H9 (cell line): ENCODE measurements at places on chromosomes 16 and 17. TPM values are rescaled to one million over a fixed set of nuclear protein-coding genes. Genes with fewer than 3 reads are reported as not detected.

DNA sequence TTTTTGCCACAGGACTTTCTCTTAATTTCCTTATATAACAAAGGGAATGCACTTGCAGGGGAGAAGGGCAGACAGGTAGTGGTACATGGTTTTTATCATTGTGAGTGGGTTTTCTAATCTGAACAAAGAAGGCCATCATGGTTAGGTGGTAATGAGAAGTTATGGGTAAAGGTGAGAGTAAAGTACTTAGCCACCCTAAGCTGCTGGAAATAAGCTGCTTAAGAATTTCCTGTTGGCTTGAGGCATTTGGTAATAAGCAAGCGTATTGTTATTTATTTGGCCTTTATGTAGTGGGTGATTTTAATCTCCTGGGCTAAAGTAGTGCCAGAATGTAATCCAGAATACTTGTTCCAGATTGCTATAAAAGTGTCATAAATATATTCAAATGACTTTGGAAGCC lies 27.1 kb downstream of the TAC4 start:
- no peak for DNase-seq

DNA sequence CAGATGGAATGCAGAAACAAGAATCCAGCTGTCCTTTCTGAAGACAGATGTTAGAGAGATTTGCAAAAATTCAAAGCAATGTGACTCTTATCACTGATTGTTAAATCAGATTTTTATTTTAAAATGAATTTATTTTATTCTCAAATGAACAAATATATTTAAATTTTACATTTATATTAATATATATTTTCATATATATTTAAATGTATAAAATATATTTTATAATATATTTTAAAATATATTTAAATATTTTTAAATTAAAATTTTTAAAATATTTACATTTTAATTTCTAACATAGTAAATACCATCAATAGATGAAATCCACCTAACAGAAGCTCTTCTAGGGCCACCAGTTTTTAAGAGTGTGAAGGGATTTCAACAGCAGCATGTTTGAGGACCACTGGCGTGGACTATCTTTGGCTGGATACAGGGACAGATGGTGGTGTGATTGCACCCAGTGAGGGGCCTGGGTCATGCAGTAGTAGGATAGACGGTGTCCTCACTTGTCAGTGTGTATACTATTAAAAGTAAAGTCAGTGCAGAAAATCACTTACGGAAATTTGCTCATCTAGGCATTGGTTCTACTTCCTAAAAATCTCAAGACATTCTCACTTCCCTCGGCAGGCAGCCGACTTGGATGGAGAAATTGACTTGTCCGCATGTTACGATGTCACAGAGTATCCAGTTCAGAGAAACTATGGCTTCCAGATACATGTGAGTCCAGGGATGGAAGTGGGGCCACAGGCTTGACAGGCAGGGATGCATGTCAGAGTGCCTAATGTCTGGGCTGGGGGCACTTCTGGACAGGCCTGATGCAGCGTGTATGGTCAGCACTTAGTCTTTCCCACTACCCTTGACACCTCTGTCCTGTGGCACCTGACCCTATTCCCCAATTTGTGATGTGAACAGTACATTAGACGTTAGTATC lies 56.3 kb downstream of the PLD6 start:
- DNase-seq: no peak

DNA sequence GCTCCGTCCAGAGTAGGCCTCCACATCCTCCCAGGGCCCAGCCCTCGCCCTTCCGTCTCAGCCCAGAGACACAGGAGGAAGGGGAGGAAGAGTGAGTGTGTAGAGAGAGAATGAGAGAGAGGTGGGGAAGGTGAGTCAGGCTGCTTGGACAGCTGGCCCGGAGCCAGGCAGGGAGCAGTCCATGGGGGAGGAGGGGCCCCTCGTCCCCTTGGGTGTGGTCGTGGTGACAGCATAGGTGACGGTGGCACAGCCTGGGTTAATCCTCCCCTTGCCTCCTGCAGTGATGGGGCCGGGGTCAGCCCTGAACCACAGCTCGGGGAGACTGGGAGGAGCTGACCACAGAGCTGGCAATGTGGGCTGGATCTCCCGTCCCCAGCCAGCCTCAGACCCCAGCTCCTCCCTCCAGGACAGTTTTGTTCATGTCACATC lies 36.5 kb downstream of the FA2H start:
- no peak for DNase-seq

GRCh38 chr16:1424028-1424427 lies 3.5 kb upstream of the UQCC4 start:
- no peak for DNase-seq

- peak; percentile 24 for DNase-seq
Observed at GRCh38 chr17:77635176-77635575, 323.3 kb upstream of the TNRC6C start.

GRCh38 chr17:8060274-8060673 lies 21.4 kb downstream of the ALOX15B start:
- DNase-seq: peak; percentile 76

The KRTAP4-9 gene
- not detected in 2 replicates for total RNA-seq

The ORC6 gene
- 85.1 and 95.0 TPM in 2 replicates for total RNA-seq

The KRT33A gene
- not detected in 2 replicates for total RNA-seq
